ENCODE measurements at places on chromosomes 2 and 18.

DNA sequence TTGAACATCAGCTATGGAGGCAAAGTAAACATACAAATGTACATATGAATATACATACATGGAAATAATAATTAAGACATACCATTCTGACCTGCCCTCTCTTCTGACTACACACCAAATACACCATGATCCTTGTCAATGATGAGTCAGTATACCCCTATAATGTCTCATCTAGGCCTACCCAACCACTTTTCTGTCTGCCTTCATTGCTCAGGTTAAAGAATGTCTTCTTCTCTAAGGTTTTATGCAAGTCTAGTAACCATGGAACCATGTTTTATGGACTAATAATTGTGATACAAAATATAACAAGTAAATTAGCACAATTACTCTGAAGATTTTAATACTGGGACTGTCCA is 128.7 kb downstream of the NCKAP5 start:
- no peak for DNase-seq

DNA sequence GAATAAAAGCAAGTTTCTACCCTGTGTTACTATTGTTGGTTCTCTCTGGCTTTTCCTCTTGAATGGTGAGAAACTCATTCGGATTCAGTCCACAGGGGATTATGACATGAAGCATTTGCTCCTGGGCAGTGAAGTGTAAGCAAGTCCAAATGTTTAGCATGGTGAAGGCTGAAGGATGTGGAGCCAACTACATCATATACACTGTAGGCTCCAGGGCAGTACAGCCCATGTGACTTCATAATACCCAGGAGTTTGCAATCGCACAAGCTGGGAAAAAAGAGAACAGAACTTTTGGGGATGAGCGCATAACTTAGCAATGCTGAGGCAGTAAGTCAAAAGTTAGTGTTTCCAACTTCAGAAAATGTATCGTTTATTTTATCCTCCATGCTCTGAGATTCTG is 695.7 kb upstream of the POU3F3 start:
- DNase-seq = no peak

DNA sequence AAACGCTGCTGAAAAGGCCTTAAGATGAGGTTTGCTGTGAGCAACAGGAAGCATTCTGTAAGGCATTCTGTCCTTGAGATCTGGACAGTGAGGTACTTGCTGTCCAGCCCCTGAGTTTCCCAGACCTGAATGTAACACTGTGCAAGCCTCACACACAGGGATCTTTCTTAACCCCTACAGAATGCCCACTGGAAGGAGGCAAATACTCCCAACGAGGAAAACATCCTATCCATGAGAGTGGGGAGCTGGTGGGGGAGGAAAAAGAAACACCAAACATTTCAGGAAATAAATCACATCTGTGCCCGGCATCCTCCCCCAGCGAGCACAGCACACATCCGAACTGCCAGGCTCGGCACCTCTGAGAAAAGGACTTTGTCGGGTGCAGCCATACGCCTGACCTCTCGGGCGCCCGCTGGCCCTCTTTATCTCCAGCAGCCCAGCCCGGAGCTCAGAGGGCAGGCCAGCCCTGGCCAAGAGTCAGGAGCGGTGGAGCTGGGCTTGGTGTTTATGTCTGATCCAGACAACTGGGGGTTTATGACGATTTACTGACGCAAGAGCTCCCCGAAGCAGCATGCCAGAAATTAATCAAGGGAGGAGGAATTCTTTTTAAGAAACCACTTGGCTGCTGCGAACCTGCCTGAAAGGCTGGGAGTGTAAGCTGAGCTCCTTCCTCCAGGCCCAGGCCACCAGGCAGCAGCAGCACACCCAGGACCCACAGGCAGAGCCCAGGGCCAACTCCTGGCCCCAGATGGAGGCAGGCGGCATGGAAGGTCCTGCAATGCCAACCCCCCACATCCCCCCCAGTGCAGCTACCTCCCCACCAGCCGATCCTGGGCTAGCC is 72.2 kb downstream of the HDAC4 start:
- peak; percentile 38 for DNase-seq

GRCh38 chr2:86301009-86301408 is 36.4 kb downstream of the REEP1 start:
- DNase-seq = no peak

DNA sequence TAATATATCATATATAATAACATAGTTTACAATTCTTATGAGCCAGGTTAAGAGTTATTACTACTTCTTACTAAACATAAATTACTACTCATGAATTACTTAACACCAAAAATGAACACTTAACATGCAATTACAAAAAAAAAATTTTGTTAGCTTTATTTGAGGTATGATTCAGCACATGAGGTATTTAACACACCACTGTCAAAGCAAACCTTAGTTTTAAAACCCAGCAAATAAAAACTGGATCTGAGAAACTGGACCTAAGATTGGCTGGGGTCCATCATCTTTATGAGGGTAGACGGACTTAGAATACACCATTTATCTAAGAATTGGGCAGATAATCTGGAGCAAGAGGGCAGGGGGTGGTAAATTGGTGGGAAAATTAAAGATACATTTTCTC is 81.8 kb upstream of the CREB1 start:
- DNase-seq = no peak

DNA sequence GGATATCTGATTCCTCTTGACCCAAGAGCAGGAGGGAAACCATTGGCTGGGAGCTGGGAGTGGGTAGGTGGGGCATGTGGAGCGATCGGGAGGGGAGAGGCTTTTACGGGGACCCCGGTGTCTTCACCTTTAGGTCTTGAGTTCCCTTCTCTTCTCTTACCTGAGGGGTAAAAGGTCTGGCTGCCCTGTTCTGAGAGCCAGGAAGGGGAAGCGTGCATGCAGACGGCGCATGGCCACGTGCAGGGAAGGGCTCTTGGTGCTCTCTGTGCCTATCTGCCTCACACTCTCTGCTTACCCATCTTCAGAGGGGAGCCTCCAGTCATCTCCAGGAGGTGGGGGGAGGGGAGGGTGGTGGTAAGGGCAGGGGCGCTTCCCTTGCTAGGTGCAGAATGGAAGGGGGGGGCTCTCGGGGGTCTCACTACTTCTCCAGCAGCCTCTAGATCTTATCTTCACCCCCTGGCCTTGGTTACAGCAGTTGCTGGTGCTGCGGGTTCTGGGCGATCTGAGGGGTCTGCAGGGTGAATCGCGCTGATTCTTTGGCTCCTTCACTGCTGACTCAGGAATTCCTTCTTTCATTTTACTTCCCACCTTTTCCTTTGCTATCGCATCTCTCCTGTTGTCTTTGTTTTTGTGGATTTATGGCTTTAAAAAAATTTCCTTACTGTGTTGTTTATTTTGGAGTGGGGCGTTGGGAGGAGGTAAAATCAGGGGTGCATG is 225.8 kb upstream of the HS6ST1 start:
- no peak for DNase-seq
